ENCODE measurements at places on chromosomes 1 and 21.

- DNase-seq = peak; percentile 92
Observed at GRCh38 chr1:201461645-201462441, 7.1 kb downstream of the PHLDA3 start.

GRCh38 chr1:154434346-154435085 is 29.4 kb downstream of the IL6R start:
- no peak for DNase-seq

GRCh38 chr1:167454894-167455785 is 63.2 kb downstream of the CD247 start:
- no peak for DNase-seq

DNA sequence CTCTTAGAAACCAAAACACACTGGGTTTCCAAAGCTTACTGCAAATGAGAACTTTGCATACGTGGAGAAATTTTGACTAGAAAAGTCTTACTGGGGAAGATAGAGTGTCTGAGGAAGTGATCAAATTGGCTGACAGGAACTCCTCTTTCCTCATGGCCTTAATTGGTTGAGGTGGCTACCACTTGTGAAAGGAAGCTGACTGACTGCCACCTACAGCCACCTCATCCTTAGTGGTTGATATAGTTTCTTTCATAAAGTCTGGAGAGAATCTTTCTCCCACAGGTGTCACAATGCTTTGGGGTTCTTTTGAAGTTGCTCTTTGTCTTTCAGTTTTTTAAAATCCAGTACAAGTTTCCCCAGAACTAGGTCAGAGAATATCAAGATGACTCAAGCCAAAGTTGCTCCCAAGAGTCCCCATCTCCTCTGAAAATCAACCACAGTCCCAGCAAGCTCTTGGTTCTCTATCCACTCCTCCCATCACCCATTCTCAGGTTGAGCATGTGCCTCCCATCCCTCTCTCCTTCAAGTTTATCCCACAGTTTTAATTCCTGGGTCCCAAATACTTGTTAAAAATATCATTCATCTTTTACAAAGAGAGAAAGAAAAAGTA is 43.3 kb downstream of the GPR88 start:
- DNase-seq = no peak

DNA sequence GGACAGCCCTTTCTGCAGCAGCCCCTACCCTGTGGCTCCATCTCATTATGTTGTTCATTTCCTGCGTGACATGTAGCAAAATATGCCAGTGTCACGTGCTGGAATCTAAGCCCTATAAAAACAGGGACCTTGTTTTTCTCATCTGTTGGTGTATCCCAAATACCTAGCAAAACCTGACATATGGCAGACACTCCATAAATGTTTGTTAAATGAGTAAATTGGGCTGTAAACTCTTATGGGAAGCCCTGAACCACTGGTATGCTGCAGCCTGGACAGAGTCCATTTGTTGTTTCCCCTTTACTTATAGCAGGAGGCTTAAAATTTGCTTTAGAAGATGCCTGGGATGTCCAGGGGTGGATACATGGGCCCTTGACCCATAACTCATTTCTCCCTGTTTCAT is 363.8 kb downstream of the NPHP4 start:
- no peak for DNase-seq

- DNase-seq = no peak
Observed at GRCh38 chr1:55622074-55622473, 406.9 kb upstream of the USP24 start.

DNA sequence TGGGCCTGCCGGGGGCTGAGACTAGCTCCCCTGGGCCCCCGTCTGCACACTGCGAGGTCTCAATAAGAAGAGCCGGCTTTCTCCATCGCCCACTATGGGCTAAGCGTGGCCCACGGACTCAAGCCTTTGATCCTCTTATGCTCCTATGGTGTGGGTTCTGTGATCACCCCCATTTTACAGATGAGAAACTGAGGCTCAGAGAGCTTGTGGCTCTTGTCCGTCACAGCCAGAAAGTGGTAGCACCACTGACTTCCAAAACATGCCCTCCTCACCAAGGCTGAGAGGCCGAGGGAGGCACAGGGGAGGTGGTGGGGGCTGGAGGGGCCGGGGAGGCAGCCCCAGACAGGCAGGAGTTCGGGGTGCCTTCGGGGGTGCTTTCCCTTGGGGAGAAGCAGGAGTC is 39.0 kb upstream of the CASZ1 start:
- DNase-seq = no peak
